ENCODE measurements at places on chromosomes 1 and 21.

- no peak for DNase-seq
Observed at GRCh38 chr1:114144016-114144415, 9.7 kb downstream of the SYT6 start.

GRCh38 chr21:33767236-33767635 is 124.9 kb downstream of the ITSN1 start:
- peak; percentile 53 for DNase-seq

DNA sequence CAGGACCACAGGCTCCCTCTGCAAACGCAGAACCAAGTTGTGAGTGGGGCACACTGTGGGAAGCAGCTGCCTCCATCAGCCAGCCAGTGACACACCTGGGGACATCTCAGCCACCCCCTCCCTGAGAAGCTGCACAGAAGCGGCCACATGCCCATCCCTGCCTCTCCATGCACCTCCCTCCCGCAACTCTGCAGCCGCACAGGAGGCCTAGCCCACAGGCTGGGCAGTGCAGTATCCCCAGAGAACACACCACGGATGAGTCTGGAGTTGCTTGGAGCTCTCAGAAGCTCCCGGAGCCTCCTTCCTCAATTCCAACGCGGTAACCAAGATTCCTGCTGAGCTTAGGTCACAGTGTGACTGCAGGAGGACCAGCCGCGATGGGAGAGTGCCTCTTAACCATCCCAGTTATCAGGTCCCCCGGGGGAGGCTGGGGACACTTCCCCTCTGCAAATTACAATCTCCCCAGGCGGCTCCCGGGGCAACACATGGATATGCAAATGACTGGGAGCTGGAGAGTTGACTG is 1.2 kb upstream of the WNT3A start:
- DNase-seq = no peak

DNA sequence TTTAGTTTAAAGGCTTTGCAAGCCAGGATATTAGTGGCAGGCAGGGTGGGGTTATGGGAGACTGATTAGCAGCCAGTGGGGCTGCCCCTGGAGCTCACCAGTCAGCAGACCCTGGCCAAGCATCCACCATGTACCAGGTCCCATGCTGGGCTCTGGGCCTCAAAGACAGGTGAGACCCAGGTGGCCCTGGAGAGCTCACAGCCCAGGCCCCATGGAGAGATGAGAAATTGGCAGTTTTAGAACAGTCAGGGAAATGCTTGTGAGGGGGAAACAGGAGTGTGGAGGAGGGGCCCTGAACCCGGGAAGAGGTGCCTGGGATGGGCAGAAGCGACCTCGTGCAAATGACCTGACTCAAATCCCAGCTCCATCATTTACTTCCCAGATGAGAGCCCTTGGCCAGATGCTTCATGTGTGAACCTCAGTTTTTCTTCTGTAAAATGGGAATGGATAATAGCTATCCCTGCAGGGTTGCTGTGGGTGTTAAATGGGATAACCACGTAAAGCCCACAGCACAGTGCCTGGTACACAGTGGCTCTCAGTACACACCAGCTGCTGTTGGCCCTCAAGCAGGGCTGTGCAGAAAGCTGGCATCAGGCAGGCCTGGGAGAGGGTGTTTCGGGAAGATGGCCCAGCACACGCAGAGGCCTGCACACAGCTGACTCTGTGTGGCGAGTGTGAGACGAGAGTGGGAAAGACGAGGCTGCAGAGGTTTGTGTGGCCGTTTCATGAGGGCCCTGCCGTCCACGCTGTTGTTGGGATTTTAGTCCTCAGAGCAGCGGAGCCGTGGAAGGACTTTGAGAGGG is 518.5 kb downstream of the PTPRU start:
- DNase-seq = no peak

- DNase-seq = no peak
Observed at GRCh38 chr1:204255225-204255624, 41.4 kb upstream of the GOLT1A start.

DNA sequence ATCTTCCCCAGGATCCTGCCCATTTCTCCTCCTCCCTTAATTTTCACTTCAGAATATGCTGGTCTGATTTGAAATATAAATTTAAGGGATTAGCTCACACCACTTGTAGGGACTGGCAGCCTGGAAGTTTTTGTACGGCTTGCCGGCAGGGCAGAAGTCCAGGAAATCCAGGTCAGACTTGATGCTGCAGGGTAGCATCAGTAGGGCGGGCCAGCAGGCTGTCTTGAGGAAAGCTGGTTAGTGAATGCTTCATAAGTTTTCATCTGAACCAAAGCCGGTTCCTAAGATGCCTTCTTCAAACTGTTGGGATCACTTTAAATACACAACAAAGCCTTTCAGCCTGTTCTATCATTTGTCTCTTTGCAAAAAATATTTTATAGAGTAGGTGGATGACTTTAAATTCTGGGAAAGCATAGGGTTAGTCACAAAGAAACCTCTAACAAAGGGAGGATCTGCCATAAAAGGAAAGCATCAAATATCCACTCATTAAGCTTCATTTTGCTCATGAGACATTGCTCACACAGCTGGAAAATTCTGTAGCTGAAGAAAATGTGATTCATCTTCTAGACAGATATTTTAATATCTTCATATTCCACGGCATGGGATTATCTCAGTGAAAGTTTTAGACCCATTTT is 90.7 kb upstream of the GFI1 start:
- DNase-seq = peak; percentile 25

- no peak for DNase-seq
Observed at GRCh38 chr1:94528826-94529225, 12.7 kb downstream of the F3 start.

DNA sequence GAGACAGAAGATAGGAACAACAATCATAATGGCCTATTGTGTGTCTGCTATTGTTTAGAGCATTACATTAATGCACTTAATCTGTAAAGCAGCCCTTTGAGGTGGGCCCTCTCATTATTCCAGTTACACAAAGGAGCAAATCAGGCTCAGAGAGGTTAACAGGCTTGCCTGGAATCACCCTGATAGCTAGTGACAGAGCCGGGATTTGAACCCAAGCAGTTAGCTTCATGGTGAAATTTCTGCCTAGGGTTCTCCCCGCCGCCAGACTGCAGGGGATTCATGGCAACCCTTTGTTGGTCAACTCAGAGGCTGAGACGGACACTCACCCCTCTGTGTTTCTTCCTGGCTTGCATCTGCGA is 7.1 kb downstream of the HEYL start:
- no peak for DNase-seq

- DNase-seq = no peak
Observed at GRCh38 chr1:36580524-36580923, 97.8 kb upstream of the CSF3R start.
